NAMALWA (cell line): ENCODE measurements at places on chromosomes 7 and 10.
A peak's percentile ranks its signal among the peaks of the same experiment; 100 is the strongest.

DNA sequence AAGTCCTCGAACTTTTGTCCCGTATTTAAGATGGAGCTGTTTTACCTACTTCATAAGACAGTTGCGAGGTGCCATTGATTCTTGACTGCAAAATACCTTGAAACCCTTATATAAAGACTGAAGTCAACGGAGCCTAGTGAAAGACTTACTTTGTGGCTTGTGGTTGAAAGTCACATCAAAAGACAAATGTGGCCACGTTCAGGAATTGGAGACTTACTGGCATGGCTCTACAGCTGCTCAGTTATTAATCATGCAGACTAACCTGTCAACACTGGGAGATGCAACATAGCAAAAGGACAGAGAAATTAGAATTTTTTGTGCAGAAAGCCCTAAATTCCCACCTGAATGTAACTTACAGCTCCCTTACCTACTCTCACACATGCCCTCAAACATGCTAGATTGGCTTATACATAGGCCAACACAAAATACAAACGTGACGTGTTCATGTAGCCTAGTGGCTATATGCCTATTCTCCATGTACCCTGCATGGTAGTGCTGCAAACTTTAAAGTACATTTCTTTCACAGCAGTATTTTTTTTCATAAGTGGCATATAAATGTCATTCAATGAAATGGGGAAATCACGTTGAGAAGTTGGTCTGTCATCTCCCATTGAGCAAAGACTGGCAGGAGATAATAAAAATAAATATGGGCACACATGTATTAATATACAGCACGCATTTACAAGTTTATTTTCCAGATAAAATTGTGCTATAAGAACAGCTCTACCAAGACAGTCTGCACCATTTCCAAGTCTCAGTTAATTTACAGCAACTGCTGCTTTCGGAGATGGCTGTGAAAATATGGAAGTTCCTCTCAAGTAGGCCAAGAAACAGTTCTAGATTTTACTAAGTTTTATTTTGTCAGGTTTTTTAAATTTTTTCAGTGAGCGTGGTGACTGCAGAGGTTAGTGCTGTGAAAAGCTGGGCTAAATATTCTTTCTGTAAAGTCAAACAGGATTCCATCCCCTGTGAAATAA is 170.4 kb upstream of the C7orf33 start:
- no peak for DNase-seq

DNA sequence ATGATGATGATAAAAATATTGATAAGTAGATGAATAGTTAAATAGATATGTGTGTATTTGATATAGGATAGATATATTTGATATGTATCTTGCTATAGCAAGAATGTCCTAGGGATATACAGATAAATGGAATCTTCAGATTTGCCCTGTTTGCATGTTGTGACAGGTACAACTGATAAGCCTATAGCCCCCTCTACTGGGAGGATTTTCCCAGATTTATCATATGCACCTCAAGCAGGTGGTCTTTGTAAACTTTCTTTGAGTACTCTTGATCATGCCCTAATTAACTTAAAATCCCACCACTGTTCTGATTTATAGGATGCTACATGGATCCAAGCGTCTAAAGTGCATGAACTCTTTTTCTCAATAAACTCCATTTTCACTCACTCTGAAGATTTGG is 1050.7 kb downstream of the SORCS3 start:
- DNase-seq = peak; percentile 41

- DNase-seq = no peak
Measured at GRCh38 chr7:10739401-10739800, 234.3 kb upstream of the PHF14 start.

DNA sequence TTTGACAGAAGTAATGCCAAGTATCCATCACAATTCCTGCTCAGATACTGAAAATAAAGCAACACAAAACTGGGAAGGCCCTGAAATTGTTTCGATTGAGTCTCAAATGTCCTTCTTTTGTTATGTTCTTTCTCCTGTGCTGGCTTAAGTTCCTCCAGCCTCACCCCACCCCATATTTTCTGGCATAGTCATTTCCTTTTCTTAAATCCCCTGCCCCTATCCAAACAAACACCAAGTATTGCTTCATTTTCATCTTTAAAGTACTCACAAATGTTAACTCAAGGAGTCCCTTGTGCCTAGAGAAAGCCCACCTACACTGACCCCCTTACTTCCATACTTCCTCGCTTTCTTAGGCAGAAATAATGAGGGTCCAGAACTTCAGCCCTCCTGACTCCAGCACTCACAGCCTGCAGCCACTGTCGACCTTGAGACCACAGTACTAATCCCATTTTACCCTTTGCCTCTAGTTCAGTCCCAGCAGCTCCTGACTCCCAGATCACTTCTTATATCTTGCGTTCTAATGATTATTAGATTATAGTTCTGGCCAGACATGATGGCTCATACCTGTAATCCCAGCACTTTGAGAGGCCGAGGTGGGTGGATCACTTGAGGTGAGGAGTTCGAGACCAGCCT is 73.2 kb upstream of the ST8SIA6 start:
- no peak for DNase-seq

- no peak for DNase-seq
Measured at GRCh38 chr7:24057243-24057642, 226.7 kb upstream of the NPY start.

DNA sequence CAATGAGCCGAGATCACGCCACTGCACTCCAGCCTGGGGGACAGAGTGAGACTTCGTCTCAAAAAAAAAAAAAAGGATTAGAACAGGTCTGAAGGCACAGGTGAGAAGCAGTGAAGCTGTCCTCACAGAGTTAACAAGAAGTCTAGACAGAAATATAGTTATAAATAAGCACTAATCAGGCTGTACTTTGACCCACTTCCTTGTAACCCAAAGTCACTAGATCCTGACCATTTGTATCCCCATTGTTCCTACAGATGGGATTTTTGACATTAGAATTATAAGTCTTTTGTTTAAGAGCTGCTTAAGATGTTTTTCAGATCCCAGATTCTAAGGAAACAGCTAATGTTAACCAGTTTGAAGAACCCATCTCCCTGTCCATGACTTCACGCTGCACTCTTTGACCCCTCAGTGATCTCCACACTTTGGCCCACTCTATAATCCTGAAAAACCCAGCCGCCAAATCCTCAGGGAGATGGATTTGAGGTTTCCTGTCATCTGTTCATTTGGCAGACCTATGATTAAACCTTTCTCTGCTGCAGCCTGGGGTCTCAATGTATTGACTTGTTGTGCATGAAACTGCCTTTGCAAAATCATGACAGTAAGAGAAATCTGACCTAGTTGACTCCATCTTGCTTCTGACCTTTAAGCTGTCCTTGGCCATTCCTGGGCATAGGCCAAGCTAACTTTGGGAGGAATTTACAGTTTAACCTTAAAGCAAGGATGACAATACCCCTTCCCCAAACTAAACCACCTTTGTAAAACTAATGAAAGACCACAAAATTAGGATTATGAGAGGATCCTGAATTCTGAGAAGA is 11.4 kb downstream of the SSMEM1 start:
- no peak for DNase-seq

DNA sequence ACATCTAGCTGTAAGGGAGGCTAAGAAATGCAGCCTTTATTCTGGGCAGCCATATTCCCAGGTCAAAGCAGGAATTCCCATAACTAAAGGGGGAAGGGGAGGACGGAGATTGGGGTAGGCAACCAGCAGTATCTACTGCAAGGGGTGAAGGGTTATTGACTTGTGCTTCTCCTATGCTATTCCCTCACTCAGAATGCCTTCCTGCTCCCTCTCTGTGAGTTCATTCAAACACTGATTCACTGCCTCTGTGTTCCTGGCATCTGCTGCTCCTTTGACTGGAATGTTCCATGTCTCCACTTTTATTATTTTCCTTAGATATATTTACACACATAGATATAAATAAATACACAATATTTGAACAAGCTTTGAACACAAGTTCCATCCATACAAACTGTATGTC is 11.1 kb downstream of the HTR7 start:
- DNase-seq = no peak

- DNase-seq = no peak
Measured at GRCh38 chr7:140881507-140882228, 43.1 kb downstream of the BRAF start.

GRCh38 chr7:29797112-29797944 is 9.0 kb upstream of the WIPF3 start:
- no peak for DNase-seq

DNA sequence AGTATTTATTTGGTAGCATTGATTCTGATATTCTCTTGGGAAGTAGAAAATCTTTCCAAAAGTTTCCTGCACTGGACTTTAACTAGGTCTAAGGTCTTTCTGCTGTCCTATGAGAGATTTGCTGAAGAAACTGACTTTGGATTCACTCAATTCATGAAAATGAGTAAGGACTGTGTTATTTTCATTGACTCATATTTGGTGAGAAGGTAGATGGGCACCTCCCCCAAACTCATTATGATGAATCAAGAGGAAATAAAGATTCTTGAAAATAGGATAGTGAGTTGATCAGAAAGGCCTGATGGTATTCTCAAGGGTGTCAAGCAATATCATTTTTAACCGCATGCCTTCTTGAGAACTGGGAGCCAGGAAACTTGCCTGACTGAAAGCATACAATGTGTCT is 110.3 kb downstream of the RNF133 start:
- DNase-seq = no peak

DNA sequence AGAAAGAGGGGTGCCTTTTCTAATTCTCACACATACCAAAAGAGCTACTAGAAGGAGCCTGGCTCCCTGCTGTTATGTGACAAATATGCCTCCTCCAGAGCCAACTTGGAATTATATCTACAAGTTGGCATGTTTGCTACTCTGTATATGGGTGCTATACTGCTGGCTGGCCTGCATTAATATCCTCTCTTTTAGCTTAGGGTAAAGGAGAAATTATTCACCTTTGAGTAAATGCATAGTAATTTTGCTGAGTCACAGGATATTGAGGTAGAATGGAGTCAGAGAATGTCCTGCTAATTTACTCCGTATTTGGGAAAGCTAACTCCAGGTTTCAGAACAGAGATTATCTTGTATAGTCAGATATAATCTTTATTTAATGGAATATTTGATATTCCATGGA is 24.2 kb upstream of the LIPN start:
- no peak for DNase-seq

DNA sequence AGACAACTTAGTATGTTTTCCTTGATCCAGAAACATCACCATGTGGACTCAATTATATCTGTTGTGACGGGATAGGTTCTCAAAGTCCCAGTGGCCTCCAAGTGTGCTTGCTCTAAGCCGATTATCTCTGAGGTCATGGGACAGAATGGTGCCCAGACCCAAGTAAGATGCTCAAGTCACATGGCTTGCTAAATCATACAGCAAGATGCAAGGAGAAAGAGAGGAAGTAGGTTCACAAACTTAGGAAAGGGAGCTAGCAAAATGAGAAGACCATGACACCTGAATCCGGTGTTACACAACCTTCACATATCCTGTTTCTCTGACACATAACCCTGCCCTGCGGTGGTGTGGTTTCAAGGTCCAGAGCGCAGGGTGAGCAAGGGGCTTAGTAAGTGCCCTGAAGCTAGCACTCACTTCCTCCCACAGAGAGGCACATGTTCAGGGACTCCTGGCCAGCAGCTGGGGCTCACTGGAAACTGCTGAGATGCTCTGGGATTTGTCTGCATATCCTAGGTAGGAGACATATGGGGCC is 590.9 kb upstream of the ANKRD30A start:
- DNase-seq = peak; percentile 81

- DNase-seq = no peak
Measured at GRCh38 chr7:156100086-156100485, 287.8 kb upstream of the SHH start.

- DNase-seq = no peak
Measured at GRCh38 chr7:115097175-115097671, 175.3 kb downstream of the MDFIC start.

DNA sequence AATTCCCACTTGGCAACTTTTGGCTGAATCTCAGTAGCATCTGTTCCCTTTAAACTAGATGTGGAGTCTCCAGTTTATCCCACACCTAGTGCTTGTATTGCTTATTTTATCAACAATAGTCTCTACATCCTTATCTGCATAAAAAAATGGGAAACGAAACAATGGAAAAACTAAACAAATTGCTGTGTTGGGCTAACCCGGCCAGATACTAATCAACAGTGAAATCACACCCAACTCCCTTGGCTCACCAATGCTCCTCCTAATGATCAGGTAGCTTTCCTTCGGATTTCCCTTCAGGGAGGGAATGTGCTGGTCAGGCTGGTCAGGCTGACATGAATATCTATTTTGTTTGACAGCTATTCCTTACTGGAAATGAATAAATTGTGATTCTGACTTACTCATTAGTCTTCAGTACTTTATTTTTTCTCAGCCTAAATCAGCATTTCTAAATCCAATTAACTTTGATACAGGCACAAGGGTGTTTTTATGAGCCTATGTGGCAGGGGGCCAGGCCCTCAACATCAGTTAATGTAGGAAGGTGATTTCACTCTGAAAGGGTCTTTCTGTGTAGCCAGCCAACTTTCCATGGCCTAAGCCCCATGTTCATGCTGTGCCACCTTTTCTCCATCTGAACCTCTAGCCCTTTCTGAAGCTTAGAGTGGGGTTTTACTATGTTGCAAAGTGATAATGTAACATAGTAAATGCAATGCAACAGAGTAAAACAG is 170.5 kb upstream of the NPSR1 start:
- DNase-seq = no peak

GRCh38 chr10:32347363-32348022 is 535 bp upstream of the EPC1 start:
- DNase-seq = no peak

DNA sequence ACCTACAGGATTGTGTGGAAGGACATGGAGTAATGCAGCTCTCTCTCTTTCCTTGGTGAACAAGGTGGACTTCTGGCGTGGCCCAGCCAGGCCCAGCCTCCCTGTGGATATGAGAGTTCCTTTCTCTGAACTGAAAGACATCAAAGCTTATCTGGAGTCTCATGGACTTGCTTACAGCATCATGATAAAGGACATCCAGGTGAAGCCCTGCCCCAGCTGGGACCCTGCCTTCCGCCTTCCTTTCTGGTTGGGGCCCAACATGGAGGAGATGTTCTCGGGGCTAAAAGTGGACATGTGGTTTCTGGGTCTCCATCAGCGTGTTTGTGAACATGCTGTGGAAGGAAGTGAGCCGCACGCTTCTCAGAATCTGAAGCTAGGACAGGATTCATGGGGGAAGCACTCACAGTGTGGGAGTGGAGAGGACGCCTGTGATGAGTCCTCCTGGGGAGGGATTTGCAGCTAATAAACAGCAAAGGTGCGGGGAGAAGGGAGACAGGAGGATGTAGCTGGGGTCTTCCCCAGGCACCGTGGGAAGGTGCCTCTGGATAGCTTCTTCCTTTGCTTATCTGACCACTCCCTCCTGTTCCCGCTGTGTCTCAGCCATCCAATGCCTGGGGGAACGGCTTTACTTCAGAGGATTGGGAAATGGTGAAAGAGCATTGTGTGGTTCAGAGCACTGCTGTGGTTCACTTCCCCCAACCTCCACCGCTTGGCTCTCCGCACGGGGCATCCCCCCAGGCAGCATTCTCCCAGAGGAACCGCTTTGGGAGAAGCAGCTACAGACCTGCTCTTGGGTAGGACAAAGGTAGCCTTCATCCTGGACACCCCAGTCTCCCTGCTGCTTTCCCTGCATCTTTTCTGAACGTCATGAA is 5.5 kb downstream of the CPA5 start:
- no peak for DNase-seq

- DNase-seq = no peak
Measured at GRCh38 chr7:82080254-82080927, 310.5 kb upstream of the HGF start.
